ENCODE measurements at places on chromosomes 7 and 10. TPM values are rescaled to one million over a fixed set of nuclear protein-coding genes. Genes with fewer than 3 reads are reported as not detected.

- no peak overlapping the region for H3K4me3 ChIP-seq
- H3K36me3 ChIP-seq, result peaks cover 2% of the 10 kb centered on the region
- H3K4me1 ChIP-seq, result peaks cover 21% of the 10 kb centered on the region
- DNase-seq, result no peak
- no peaks in the 10 kb centered on the region for H3K27me3 ChIP-seq
- H3K27ac ChIP-seq, result no peak overlapping the region
Measured at GRCh38 chr10:86824151-86824550, 67.7 kb downstream of the BMPR1A start.

The AKR1C2 gene
- not detected for total RNA-seq

DNA sequence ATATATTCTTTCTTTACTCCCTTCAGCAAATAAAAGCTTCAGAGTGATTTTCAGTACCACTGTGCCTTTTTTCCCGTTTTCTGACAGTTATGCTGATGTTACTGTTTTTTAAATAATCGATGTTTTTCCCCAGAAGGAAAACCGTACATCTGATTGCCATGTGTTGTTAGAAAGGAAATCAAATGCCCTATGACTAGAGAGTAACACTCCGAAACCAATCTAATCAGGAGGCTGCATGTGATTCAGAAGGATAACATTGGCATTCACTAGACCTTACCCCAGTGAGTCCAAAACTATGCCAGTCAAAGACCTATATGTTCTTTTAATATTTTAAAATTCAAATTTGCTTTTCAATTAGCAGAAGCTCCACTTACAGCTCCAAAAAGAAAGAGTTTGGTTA is 116.3 kb downstream of the TMEM26 start:
- H3K4me3 ChIP-seq, result no peak overlapping the region
- no peaks in the 10 kb centered on the region for H3K27me3 ChIP-seq
- H3K36me3 ChIP-seq, result no peaks in the 10 kb centered on the region
- H3K27ac ChIP-seq, result no peak overlapping the region

DNA sequence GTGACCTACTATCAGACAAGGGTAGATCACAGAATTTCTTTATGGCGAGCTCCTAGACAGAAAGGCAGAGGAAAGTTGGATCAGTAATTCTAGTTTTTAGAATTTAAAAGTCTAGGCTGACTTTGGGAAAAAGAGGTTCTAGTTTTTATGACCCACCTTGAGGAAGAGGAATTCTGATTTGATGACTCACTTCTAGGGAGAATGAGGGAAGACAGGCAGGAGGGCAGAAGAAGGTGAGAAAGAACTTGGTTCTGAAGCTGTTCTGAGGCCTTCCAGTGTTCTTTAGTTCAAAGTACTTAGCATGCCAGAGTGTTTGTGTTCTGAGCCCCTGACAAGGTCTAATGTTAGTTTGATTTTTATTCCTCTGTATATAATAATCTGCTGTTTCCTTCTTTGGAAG is 97.2 kb downstream of the PODXL start:
- H3K4me3 ChIP-seq, result no peak overlapping the region
- no peak for DNase-seq
- H3K36me3 ChIP-seq, result peaks cover 11% of the 10 kb centered on the region
- no peak overlapping the region for H3K27ac ChIP-seq
- peaks cover 6% of the 10 kb centered on the region for H3K4me1 ChIP-seq
- no peaks in the 10 kb centered on the region for H3K27me3 ChIP-seq

The ENO4 gene
- not detected for total RNA-seq

Measured in T-helper 17 cell (primary cell).